CD4-positive, alpha-beta T cell treated with Interleukin-15 for 1 hour (primary cell): ENCODE measurements at places on chromosomes 13 and 19.

DNA sequence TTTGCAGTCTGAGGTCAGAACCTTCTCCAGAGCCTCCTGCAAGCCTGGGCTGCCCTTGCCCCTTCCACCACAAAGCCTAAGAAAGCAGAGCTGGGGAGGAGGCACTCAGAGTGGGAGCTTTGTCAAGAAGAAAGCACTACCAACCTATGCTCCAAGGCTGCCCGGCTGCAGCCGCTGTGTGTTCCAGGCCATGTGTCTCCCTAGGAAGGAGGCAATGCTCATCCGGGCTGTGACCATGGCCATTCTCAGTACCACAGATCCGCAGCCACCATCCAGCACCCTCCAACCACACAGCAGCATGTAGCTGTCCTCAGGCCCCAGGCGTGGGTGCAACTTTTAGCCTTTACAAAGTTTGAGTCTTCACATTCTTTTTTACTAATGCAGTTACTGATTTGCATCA is 22.0 kb downstream of the CARS2 start:
- no peak for DNase-seq

GRCh38 chr13:93413972-93414717 is 187.5 kb downstream of the GPC6 start:
- DNase-seq, result no peak

DNA sequence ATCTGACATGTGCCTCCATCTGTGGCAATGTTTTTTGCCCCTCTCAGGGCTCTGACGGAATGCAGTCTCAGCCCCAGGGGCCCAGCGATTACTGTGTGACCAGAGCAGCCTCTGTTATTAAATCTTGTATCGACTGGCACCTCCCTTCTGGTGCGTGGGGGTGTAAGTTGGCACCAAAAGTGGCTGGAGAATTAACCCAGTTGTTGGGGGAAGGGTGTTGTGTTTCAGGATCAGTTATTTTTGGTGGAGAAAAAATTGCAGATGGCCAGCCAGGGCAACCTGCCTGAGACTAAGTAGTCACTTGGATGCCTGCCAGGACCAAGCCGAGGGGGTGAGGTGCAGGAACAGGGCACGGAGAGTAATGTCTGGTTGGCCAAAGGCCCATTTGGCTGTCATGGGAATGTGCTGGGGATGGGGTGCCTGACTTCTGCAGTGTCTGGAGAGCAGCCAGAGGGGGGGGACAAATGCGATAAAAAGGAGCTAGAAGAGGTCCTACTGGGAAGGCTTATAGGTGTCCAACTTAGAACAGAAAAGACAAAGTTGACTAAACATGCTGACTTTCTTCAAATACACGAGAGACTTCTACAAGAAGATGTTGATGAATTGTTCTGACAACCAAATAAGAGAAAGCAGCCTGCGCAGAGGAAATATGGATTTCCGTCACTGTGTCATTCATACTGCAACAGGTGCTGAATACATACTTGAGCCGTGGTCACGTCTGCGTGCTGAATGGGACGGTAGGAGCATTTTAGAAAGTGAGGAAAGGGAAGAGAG is 69.8 kb downstream of the SIAH3 start:
- DNase-seq, result no peak

GRCh38 chr19:46402725-46403124 is 10.6 kb downstream of the CCDC8 start:
- DNase-seq, result no peak

DNA sequence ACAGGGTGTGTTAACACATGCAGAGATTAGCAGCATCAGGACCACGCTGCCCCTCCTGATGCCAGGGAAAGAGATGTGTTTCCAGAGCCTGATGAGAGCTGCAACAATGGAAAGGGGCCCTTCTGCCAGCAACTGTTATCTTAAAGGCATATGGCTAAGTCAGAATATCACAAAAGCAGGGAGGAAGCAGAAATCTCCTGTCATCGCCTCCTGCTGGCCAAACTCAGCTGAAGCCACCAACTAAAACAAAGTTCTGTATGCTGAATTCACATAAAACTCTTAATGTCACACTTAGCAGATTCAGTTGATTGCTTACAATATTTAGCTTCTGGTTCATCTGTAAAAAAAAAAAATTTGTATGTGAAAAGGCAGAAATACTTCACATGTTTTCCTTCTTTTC is 178.2 kb downstream of the GPC5 start:
- no peak for DNase-seq

- DNase-seq, result no peak
These were observed 2.0 kb downstream of the MYO9B start for GRCh38 chr19:17077447-17078028.

DNA sequence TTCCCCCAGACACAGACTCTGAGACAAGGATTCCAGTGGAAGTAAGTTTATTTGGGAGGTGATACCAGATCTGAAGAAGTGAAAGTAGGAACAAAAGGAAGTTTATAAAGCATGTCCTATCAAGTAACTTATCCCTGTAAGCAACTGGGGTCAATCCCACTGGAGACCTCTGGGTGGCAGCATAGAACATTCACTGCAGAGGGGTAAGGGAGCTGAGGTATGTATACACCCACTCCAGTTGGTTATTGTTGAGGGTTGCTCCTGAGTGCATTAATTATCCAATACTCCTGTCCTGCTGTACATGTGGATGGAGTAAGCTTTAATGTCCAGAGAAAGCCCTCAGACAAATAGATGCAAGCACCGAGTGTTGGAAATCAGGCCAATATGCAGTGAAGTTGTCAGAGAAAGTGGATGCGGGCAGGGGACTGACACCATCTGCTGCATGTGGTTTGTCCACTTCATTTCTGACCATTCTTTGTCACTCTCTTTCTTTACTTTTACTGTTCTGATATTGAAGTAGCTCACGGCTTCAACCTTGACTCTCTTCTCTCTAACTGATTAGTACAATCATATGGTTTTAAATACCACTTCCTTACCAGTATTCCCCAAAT is 46.7 kb downstream of the NOTCH3 start:
- peak; percentile 37 for DNase-seq

GRCh38 chr19:51607077-51607476 is 23.1 kb downstream of the SIGLEC5 start:
- DNase-seq, result peak; percentile 71

DNA sequence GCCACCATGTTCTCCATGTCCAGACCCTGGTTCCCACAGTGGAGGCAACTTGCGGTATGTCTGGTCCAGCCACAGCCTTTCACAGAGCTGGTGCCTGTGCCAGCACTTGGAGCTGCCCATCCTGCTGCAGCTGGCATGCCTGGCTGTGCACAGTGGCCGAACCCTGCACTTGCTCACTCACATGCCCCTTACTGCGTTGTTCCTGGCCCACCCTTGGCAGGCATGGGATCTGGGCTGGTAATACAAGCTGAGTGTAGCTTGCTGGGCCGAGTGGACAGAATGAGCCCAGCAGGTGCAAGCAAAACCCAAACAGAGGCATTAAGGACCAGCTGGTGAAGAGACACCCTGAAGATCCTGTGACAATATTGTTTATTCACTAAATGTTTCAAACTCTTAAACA is 583.9 kb upstream of the SLITRK6 start:
- no peak for DNase-seq

DNA sequence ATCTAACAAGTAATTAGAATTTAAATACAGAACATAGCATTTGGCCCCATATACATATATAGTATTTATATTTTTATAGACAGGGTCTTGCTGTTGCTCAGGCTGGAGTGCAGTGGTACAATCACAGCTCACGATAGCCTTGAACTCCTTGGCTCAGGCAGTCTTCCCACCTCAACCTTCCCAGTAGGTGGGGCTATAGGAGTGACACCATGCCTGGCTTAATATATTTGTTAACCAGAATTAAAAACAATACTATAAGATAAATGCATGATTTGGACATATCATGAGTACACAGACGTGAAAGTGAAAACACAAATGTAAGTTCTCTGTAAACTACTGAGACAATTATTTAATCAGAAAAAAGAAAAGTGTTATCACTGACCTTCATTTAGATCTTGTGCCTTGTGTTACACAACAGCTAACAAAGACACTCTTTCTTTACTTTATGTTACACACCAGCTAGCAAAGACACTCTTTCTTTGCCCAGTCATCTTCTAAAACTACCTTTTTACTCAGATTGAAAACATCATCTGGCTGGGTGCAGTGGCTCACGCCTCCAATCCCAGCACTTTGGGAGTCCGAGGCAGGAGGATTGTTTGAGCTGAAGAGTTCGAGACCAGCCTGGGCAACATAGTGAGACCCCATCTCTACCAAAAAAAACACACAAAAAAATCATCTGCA is 22.6 kb downstream of the CARS2 start:
- DNase-seq, result no peak

GRCh38 chr19:39544226-39544903 is 4.4 kb upstream of the EID2 start:
- DNase-seq, result no peak

DNA sequence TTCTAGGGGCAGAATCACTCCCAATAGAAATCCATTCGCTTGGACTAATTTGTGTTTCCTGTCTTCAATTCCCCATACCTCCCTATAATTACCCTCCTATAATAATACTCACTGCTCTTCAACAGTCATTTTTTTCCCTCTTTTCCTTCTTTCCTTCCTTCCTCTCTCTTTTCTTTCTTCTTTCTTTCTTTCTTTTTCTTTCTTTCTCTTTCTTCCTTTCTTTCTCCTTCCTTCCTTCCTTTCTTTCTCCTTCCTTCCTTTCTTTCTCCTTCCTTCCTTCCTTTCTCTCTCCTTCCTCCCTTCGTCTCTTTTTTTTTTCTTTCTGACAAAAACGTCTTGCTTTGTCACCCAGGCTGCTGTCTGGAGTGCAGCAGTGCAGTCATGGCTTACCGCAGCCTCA is 8.0 kb downstream of the KLK5 start:
- no peak for DNase-seq

- DNase-seq, result no peak
These were observed 237.6 kb downstream of the DNAJC15 start for GRCh38 chr13:43260999-43261398.
